ENCODE measurements at places on chromosomes 6 and 20.

GRCh38 chr20:18748987-18749386, 64.6 kb upstream of the SCP2D1 start:
- no peak for DNase-seq

DNA sequence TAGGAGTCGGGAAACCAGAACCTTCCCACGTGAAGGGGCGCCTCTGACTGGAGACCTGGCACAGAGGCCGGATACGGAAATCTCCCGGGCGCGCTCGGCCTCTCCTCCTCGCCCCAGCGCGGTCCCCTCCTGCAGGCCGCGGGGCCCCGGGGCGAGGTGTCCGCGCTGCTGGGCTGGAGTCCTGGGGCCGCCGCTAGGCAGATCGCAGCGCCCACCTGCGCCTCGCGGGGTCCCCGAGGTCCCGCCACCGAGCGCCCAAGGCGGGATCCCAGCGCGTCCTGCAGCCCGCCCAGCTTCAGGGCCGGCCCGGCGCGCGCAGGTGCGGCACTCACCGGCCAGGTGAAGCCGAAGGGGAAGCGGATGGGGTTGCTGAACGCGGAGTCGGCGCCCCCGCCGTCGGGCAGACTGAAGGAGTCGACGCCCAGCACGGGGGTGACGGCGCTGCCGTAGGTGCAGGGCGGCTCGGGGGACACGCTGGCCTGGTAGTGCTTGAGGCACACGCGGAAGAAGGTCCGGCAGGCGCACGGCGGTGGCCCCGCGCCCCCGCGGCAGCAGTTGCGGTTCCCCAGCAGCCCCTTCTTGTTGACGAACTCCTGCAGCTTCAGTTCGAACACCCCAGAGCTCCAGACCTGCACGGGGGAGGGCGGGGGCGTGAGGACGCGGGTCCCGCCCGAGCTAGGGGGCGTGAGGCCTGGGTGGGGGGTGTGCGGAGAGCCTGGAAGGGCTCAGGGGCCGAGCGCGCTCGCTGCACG, 1.5 kb downstream of the DLL1 start:
- DNase-seq = no peak

- no peak for DNase-seq
Measured at GRCh38 chr6:152150196-152150595, 342.7 kb downstream of the ESR1 start.

- no peak for DNase-seq
Measured at GRCh38 chr6:18784794-18785193, 397.6 kb downstream of the RNF144B start.

GRCh38 chr6:14135893-14136539, 18.4 kb downstream of the CD83 start:
- DNase-seq = no peak

- DNase-seq = no peak
Measured at GRCh38 chr6:28235912-28236452, 10.9 kb downstream of the ZSCAN9 start.

Data from GM06990 (cell line).